GM12878 (cell line): ENCODE measurements at places on chromosomes 2 and 18. TPM values are rescaled to one million over a fixed set of nuclear protein-coding genes. Genes with fewer than 3 reads are reported as not detected.

GRCh38 chr2:206071807-206072206 lies 14.2 kb downstream of the INO80D start:
- DNase-seq = no peak
- H3K27ac ChIP-seq = no peak overlapping the region
- no peak overlapping the region for H3K4me3 ChIP-seq
- H3K36me3 ChIP-seq = no peaks in the 10 kb centered on the region; the same call in 1 of the 2 replicates
- no peaks in the 10 kb centered on the region for H3K4me1 ChIP-seq
- H3K27me3 ChIP-seq = no peaks in the 10 kb centered on the region

GRCh38 chr2:59875836-59876235 lies 677.6 kb downstream of the BCL11A start:
- H3K36me3 ChIP-seq = no peaks in the 10 kb centered on the region
- no peak overlapping the region for H3K4me3 ChIP-seq
- no peaks in the 10 kb centered on the region; the same call in 1 of the 2 replicates for H3K27me3 ChIP-seq
- H3K27ac ChIP-seq = no peak overlapping the region
- no peaks in the 10 kb centered on the region for H3K4me1 ChIP-seq

DNA sequence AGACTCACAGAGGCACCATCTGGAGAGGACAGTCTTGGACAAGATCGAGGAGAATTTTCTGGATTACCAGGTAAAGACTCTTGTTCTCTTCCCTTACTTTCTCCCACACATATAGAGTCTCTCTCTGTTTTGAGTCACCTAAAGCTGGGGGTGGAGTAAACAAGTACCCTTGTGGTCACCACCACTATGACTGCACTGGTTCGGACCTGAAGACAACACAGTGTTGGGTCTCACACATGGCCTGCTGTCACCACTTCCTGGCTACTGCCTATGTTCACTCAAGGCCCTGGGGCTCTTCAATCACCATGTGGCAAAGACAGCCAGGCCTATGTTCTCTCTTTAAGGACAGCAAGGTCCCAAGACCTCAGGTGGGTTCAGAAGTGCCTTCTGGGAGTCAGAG lies 253.3 kb upstream of the VRK2 start:
- H3K4me1 ChIP-seq = no peaks in the 10 kb centered on the region
- H3K4me3 ChIP-seq = no peak overlapping the region
- H3K27me3 ChIP-seq = no peaks in the 10 kb centered on the region
- no peak overlapping the region for H3K27ac ChIP-seq

GRCh38 chr18:48707636-48708296 lies 168.9 kb downstream of the CTIF start:
- H3K27ac ChIP-seq = no peak overlapping the region
- H3K4me3 ChIP-seq = no peak overlapping the region
- H3K4me1 ChIP-seq = no peaks in the 10 kb centered on the region
- DNase-seq = no peak
- H3K27me3 ChIP-seq = no peaks in the 10 kb centered on the region

GRCh38 chr2:214807653-214808052 lies 1.8 kb downstream of the BARD1 start:
- DNase-seq = no peak
- H3K4me1 ChIP-seq = 0 out of 2 replicates have a peak, but pooled peaks cover 5% of the 10 kb centered on the region
- H3K36me3 ChIP-seq = no peaks in the 10 kb centered on the region
- no peaks in the 10 kb centered on the region for H3K27me3 ChIP-seq
- H3K4me3 ChIP-seq = peak overlapping the region; percentile 75

- H3K4me3 ChIP-seq = no peak overlapping the region
- no peak overlapping the region for H3K27ac ChIP-seq
- no peaks in the 10 kb centered on the region for H3K36me3 ChIP-seq
- H3K27me3 ChIP-seq = no peaks in the 10 kb centered on the region
- no peak for DNase-seq
Observed at GRCh38 chr2:104768694-104769093, 85.2 kb upstream of the POU3F3 start.

DNA sequence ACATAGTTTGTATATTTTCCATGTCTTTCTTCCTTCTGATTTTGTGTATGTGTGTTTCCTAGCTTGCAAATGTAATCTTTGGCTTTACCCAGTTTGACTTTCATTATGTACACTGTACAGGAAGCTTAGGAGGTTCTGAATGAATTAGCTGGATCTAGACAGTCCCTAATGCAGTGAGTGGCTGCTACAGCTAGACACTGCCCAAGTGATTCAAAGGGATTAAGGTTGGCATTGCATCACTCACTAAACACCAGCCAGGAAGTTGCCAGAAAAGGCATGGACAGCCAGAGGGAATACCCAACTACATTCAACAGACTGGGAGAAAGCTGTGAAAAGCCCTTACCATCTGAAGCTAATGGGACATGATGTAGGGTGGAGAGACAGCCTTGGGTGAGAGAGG lies 316.0 kb upstream of the MEX3C start:
- no peaks in the 10 kb centered on the region for H3K27me3 ChIP-seq
- DNase-seq = no peak
- H3K36me3 ChIP-seq = no peaks in the 10 kb centered on the region
- H3K4me3 ChIP-seq = no peak overlapping the region

DNA sequence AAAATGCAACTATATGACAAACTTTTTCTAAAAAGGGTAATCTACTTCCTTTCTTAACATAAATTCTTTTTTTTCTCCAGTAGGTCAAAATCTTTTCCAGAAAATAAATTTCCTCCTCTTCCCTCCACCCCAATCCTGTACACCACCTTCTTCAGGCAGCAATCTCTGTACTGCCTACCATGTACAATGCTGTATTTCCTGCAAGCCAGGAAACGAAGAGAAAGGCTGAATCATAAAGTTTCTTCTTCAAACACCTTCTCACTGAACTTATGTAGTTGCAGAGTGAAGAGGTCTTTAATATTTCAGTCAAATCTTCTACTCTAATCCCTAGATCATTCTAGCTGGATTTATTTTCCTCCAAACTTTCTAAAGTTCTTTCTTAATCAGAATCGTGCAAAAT lies 18.2 kb upstream of the C2orf66 start:
- no peak overlapping the region for H3K4me3 ChIP-seq
- no peak overlapping the region for H3K27ac ChIP-seq
- no peaks in the 10 kb centered on the region for H3K4me1 ChIP-seq
- DNase-seq = no peak

DNA sequence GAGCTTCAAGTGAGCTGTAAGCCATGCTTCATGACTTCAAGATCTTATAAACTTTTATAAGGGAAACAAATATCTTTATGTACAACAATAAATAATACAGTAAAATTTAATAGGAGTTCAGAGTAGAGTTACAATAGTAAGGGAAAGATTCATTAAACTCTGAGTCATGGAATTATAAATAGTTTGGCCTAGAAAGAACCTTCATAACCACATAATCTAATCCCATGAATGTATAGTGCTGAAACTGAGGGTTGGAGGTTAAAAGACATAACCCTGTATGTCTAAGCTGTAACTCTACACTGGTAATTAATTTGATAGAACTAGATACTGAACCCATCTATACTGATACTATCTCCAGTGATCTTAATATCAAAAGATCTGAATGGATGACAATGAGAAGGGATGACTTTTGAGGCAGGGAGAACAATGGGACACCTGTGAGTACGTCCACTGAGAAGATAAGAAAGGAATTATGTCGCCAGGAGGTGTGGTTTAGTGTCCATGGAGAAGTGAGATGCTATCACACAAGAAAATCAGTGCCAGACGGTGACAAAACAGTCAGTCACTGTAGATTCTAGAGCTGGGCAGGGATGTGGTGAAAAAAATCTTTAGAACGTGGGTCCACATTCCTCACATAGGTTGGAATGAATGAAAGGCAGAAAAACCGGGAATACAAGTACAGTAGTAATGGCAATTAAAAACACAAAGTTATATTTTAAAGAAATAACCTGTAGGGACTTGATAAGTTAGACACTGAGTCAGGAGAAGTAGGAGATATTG lies 1.1 kb downstream of the IL1F10 start:
- DNase-seq = no peak
- no peaks in the 10 kb centered on the region for H3K36me3 ChIP-seq
- H3K4me1 ChIP-seq = no peaks in the 10 kb centered on the region
- H3K4me3 ChIP-seq = no peak overlapping the region
- H3K27me3 ChIP-seq = 0 out of 2 replicates have a peak, but pooled peaks cover 1% of the 10 kb centered on the region

- no peaks in the 10 kb centered on the region for H3K27me3 ChIP-seq
- no peaks in the 10 kb centered on the region for H3K36me3 ChIP-seq
- no peaks in the 10 kb centered on the region for H3K4me1 ChIP-seq
- no peak for DNase-seq
- H3K4me3 ChIP-seq = no peak overlapping the region
Observed at GRCh38 chr2:58195662-58196061, 45.5 kb downstream of the FANCL start.

DNA sequence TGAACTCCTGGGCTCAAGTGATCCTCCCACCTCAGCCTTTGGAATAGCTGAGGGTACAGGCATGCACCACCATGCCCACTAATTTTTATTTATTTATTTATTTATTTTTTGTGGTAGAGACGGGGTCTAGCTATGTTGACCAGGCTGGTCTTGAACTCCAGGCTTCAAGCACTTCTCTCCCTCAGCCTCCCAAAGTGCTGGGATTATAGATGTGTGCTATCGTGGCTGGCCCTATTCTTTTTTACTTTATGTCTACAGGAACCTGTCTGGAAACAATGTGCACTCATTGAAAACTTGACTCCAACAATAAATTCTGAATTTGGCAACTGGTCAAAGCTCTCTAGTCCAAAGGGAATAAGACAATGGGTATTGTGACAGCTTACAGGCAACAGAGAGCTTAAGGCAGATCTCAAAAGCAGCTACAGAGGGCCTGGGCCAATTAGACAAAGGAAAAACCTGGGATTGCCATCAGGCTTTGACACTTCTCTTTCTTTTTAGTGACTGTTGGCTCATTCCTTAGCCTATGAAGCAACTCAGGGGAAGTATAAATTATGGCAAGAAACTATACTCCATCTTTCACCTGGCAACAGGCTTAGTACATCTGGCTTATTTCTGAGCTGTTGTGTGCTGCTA lies 55.1 kb upstream of the RAPGEF4 start:
- no peak for DNase-seq
- H3K27me3 ChIP-seq = no peaks in the 10 kb centered on the region
- H3K36me3 ChIP-seq = no peaks in the 10 kb centered on the region
- H3K4me3 ChIP-seq = no peak overlapping the region

- H3K27me3 ChIP-seq = no peaks in the 10 kb centered on the region
- no peaks in the 10 kb centered on the region for H3K36me3 ChIP-seq
- no peaks in the 10 kb centered on the region for H3K4me1 ChIP-seq
- peak overlapping the region; percentile 91 for H3K4me3 ChIP-seq
- H3K27ac ChIP-seq = peak overlapping the region; percentile 84
- DNase-seq = no peak
Observed at GRCh38 chr18:55320424-55321264, 267.3 kb downstream of the TCF4 start.

GRCh38 chr18:49486134-49486533 lies 900 bp downstream of the C18orf32 start:
- peak overlapping the region; percentile 96 for H3K4me3 ChIP-seq
- H3K36me3 ChIP-seq = peaks cover 26% of the 10 kb centered on the region
- no peak for DNase-seq
- peak overlapping the region; percentile 72 for H3K27ac ChIP-seq
- H3K4me1 ChIP-seq = peaks cover 9% of the 10 kb centered on the region

DNA sequence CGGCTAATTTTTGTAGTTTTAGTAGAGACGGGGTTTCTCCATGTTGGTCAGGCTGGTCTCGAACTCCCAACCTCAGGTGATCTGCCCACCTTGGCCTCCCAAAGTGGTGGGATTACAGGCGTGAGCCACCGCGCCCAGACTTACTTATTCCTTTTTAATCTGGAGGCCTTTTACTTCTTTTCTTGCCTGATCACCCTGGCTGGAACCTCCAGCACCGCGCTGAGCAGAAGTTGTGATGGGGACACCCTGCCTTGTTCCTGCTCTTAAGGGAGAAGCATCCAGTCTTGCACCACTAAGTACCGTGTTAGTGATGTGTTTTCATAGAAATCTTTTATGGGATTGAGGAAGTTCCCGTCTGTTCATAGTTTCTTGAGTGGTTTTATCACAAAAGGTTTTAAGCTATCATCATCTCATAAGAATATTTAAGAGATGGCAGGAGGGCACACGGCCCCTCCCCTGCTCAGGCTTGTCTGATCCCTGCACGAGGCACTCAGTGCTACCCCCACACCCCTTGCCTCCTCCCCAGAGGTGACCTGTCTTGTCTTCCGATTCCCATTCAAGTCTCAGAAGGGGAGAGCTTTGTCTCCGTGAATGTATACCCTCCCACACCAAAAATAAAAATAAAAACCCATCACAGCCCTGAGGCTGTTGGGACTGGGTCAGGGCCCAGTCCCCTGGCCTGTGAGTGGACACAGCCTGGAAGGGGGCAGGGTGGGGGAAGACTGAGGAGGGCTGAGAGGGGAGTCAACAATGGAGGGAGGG lies 65.3 kb upstream of the SMAD7 start:
- H3K36me3 ChIP-seq = no peaks in the 10 kb centered on the region
- H3K4me1 ChIP-seq = no peaks in the 10 kb centered on the region; the same call in 1 of the 2 replicates
- no peak for DNase-seq
- no peak overlapping the region for H3K27ac ChIP-seq
- no peaks in the 10 kb centered on the region for H3K27me3 ChIP-seq
- no peak overlapping the region for H3K4me3 ChIP-seq

Gene ACMSD
- not detected in 2 replicates for total RNA-seq

Gene ZNF236
- 14.4 and 15.0 TPM in 2 replicates for total RNA-seq

Gene TMEM200C
- not detected in 2 replicates for total RNA-seq
